Activated naive CD8-positive, alpha-beta T cell treated with anti-CD3 and anti-CD28 coated beads, Interleukin-2, amount 10 ng/mL, durations not matched to agents 7 days and 5 days (primary cell): ENCODE measurements at places on chromosomes 2 and 18.

DNA sequence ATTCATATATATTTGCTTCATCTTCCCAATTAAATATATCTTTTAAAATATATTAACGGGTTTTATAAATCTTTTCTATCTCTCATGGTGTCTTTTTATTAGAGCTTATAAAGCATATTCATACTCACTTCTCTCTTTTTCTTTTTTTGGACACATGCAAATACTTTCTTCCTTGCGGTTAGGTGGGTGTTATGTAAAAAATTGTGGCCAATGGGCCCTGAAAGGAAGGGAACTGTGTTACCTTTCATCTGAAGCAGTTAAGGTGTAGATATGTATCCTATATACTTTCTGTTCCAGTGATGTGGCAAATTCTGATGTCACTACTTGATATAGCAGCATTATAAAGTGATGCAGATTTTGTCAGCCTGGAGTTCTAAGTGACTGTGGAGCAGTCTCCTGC, 714.5 kb downstream of the PLCL1 start:
- no peak for DNase-seq

- DNase-seq, result no peak
Observed at GRCh38 chr2:45134726-45135125, 125.5 kb upstream of the SIX2 start.

- DNase-seq, result no peak
Observed at GRCh38 chr2:126704434-126705160, 48.6 kb downstream of the GYPC start.

GRCh38 chr2:65158557-65158956, 28.7 kb upstream of the RAB1A start:
- DNase-seq, result no peak
